Articular chondrocyte of knee joint (primary cell): ENCODE measurements at places on chromosomes 2 and 18. TPM values are rescaled to one million over a fixed set of nuclear protein-coding genes. Genes with fewer than 3 reads are reported as not detected.

Gene ARL5A
- 63.1 and 65.5 TPM in 2 replicates for total RNA-seq

Gene SULT1C2
- 0.54 and 0.91 TPM in 2 replicates for total RNA-seq

Gene GCG
- not detected in 2 replicates for total RNA-seq

Gene LOXL3
- 162 and 188 TPM in 2 replicates for total RNA-seq

Gene COX7A2L
- total RNA-seq = 162 and 174 TPM in 2 replicates

Gene PTPRN
- total RNA-seq = 0.13 and 0.43 TPM in 2 replicates

Gene ABCG8
- not detected in 2 replicates for total RNA-seq

Gene FAP
- 225 and 248 TPM in 2 replicates for total RNA-seq

Gene KIAA2012
- total RNA-seq = under 0.01 TPM in 1 of 2 replicates, not detected in the other

Gene NTSR2
- not detected in 2 replicates for total RNA-seq

Gene CD226
- 0.32 and 0.65 TPM in 2 replicates for total RNA-seq

Gene ZNF514
- total RNA-seq = 15.7 and 15.8 TPM in 2 replicates

Gene OTX1
- total RNA-seq = not detected in 2 replicates

Gene MATN3
- total RNA-seq = 2.8 and 4.3 TPM in 2 replicates

Gene TYW5
- total RNA-seq = 9.8 and 11.8 TPM in 2 replicates

Gene POTEJ
- not detected in 2 replicates for total RNA-seq

Gene LINC00305
- total RNA-seq = not detected in 2 replicates

Gene CENPA
- 5.2 and 7.2 TPM in 2 replicates for total RNA-seq

Gene SLC8A1
- 123 and 139 TPM in 2 replicates for total RNA-seq

Gene CHRNG
- total RNA-seq = not detected in 2 replicates

Gene B4GALT6
- 7.6 and 10.9 TPM in 2 replicates for total RNA-seq

Gene ANKRD36
- total RNA-seq = 38.7 and 52.5 TPM in 2 replicates

Gene SNED1
- total RNA-seq = 52.8 and 59.3 TPM in 2 replicates

Gene CIAO1
- 69.9 and 83.3 TPM in 2 replicates for total RNA-seq

Gene CDH7
- total RNA-seq = not detected in 2 replicates

Gene PMAIP1
- total RNA-seq = 1.3 and 11.3 TPM in 2 replicates

Gene RFTN2
- 23.5 and 33.0 TPM in 2 replicates for total RNA-seq

Gene CELF4
- total RNA-seq = not detected in 2 replicates

Gene ATAD2B
- total RNA-seq = 22.2 and 22.9 TPM in 2 replicates

Gene GATA6
- 1.4 and 2.3 TPM in 2 replicates for total RNA-seq

Gene MAP3K19
- total RNA-seq = not detected in 2 replicates

Gene SERPINB5
- not detected in 2 replicates for total RNA-seq

Gene APCDD1
- 7.4 and 13.6 TPM in 2 replicates for total RNA-seq

Gene FN1
- total RNA-seq = 3,432 and 5,356 TPM in 2 replicates

Gene TGFBRAP1
- 17.4 and 17.8 TPM in 2 replicates for total RNA-seq

Gene ABHD1
- total RNA-seq = 0.22 and 0.26 TPM in 2 replicates

Gene COL6A3
- 1,743 and 2,116 TPM in 2 replicates for total RNA-seq

Gene SLC11A1
- total RNA-seq = 0.32 and 1.3 TPM in 2 replicates

Gene FAHD2A
- total RNA-seq = 17.6 and 20.4 TPM in 2 replicates

Gene TSGA10
- total RNA-seq = 4.3 and 6.9 TPM in 2 replicates

Gene UBXN4
- total RNA-seq = 119 and 120 TPM in 2 replicates

Gene IL1F10
- not detected in 2 replicates for total RNA-seq

Gene INO80D
- 12.4 and 12.6 TPM in 2 replicates for total RNA-seq

Gene RGPD4
- under 0.01 TPM in 1 of 2 replicates, not detected in the other for total RNA-seq

Gene CD8B2
- 0.13 and 0.43 TPM in 2 replicates for total RNA-seq

Gene HES6
- 0.86 and 1.6 TPM in 2 replicates for total RNA-seq

Gene CCDC74A
- total RNA-seq = 6.9 and 12.6 TPM in 2 replicates
